Activated gamma-delta T cell treated with Interleukin-2 at 50 U/mL for 16 hours (primary cell): ENCODE measurements at places on chromosomes 2 and 18.

GRCh38 chr2:60499651-60500265 is 53.7 kb downstream of the BCL11A start:
- no peak for DNase-seq

DNA sequence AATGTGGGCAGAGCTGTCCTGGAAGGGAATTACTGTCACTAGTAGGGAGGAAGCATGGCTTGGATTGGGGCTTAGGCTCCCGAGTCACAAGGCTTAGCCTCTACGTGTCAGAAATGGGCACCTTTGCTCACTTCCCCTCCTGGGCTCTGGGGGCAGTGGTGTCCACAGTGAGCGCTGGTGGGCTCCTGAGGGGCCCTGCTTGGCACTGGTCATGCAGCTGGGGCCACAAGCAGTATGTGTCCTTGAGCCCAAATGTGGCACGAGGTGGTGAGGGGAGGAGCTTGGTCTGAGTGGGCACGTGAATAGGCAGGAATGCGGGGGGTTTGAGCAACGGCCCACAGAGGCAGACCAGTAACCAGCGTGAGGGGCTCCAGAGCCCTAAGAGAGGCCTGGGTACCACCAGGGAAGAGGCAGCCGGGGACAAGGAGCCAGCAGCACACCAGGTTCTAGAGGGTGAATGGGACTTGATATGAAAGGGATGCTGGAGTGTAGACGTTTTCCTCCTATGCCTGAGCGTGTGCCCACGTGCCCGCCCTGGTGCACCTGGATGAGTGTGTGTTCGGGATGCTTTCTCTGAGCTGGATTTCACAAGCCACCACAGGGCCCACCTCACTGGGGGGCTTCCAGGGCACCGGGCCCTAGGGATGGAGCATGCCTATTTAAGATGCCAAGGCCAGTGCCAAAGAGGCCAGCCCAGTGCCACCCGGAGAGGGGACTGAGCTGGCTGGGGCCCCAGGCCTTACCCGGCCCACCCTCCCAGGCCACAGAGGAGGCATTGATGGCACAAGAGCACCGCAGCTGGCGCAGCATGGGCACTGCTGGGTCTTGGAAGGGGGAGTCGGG is 22.8 kb upstream of the PTMA start:
- no peak for DNase-seq

GRCh38 chr2:29326926-29327325 is 211.7 kb downstream of the CLIP4 start:
- no peak for DNase-seq

GRCh38 chr18:75276818-75277609 is 66.4 kb downstream of the TSHZ1 start:
- no peak for DNase-seq

DNA sequence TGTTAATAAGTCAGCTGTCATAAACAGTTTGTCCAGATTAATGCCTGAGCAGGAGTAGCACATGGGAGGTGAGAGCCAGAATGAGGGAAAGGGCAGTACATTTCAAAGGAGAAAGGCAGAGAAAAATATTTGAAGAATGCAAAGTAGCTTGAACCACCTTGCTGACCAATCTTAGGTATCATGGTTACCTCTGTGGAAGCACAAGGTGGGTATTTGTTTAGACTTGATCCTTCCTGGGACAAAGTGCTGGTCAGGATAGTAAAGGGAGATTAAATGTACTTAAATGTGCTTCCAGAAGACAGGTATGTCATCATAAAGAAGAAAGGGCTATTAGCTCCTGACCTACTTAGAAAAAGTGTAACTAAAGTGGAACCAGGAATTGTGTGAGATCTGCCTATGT is 105.0 kb downstream of the LRRTM1 start:
- DNase-seq = no peak

- DNase-seq = no peak
These were observed at the start of gene ITGB6 for GRCh38 chr2:160199683-160200389. Gene ITGB6, minus strand, starts transcription at chr2:160200272. Its CDS starts 209 bp downstream, at chr2:160200063.

DNA sequence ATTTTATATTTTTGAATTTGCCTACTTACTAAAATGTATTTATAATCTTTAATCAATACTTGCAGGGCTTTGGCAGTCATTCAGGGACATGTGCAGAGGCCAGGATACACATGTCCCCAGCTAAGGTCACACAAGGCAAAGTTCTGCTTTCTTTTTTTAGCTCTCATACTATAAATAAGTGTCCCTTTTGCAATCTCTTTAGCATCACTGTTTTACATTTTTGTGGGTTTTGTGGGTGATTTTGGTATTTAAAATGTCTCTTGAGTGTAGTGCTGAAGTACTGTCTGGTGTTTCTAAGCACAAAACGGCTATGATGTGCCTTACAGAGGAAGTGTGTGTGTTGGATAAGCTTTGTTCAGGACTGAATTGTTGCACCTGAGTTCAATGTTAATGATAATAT is 309.0 kb upstream of the GULP1 start:
- no peak for DNase-seq

GRCh38 chr18:5463390-5463789 is 80.4 kb downstream of the EPB41L3 start:
- no peak for DNase-seq

DNA sequence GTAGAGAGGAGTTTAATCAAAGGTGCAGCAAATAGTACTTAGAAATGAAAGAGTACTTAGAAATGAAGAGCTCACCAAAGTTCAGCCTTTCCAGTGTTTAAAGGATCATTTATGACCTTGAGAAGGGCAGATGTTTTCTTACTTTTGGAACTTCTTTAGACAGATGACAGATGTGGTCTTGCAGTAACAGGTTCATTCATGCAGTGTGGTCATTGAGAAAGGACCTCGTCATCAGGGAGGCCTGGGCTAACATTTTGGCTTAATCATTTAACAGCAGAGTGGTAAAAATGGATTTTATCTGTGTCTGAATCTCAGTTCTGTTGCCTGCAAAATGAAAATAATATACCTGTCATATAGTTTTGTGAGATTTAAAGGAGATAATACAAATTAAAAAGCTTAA is 75.1 kb upstream of the NT5C1B start:
- no peak for DNase-seq

DNA sequence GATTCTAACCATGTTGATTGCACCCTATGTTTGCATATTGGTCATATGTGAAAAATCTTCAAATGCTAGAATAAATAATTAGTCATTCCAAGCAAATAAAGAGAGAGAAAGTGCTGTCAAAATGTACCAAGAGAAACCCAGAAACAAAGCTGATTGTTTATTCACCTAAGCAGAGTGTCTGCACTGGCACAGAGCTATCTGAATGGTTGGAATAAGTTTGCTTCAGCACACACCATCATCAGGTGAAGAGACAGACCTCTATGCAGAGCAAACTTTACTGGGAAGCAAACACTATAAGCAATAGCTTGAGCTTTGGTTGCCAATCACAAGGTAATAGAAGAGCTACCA is 25.4 kb downstream of the DSG4 start:
- DNase-seq = no peak

DNA sequence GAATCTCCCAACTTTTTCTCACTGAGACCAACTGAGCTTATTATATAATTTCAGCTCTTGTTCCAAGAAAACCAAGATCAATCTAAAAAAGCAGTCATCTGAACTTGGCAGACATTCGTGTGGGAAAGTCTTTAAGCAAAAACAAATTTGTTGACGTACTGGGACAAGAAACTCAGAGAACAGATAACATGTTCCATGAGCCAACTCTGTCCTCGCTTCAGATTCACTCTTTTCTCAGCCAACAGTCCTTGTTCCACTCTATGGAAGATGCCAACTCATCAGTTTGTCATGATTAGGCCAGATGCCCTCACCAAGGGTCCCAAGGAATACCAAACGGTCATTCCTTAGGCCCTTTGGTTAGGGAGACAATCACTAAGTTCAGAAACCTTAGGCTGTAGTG is 224.2 kb upstream of the CTAGE1 start:
- DNase-seq = no peak

DNA sequence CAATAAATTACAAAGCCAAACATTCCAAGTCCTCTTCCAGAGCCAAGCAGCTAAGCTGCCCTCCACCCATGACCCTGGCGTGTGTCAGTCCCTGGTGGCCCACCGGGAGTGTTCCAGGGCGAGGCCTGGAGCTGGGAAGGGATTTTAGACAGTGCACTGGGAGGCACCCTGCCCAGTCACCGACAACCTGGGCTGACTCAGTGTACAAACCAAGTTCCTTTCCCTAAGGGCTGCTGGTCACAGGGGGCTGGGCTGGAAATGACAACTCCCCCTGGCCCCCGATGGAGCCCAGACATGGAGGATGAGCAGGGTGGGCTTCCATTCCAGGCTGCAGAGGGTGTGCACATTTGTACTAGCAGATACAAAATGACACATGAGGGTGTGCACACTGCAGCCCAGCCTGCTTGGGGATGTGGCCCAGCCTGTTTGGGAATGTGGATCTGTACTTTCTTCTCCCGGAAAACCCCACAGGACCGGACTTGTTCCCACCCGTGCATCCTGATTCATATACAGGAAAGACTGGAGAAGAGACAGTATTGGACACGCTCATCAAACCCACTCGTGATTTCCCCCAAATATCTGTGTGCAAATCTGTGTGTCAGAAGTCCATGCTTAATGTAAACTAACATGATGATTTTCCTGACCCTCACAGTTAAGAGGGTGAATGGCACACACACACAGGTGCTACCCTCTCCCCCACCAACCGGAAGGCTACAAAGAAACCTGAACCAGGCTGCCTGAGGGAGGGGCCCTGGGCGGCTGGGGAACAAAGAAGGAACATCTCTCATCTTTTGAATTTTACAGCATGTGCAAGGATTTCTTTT is 58.9 kb downstream of the NDUFA10 start:
- no peak for DNase-seq

DNA sequence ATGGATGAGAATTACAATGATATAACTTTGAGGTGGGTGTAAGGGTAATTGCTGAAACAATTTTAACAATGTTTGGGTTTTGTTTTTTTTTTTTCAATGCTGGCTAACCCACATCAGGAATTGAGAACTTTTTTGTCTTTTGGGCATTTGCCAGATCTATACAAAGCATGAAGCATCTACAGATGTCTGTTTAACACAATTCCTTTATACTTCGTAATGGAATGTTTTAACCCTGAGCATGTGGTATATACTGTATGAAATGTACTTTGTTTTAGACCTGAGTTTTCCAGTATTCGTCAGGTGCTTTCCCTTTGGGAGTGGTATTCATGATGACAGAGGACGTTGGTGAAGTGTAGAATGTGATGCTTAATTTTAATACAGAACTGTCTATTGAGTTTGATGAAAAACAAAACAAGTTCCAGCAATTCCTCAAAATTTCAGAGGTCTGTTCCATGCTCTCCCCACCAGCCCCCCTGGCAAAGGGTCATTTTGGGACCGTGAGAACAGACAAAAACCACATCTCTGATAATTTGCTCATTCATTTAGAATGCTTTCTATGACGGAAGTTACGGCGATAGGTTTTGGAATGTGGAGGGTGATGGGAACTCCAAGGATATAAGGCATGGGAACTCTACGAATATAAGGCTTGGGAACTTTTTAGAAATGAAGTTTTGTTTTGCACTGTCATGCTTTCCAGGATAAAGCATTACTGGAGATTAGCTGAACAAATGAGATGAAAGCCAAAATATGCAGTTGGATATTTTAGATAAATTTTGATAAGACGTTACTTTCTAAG is 14.1 kb downstream of the LIMS1 start:
- no peak for DNase-seq

GRCh38 chr2:27208486-27209050 is 3.3 kb upstream of the ATRAID start:
- DNase-seq = no peak

DNA sequence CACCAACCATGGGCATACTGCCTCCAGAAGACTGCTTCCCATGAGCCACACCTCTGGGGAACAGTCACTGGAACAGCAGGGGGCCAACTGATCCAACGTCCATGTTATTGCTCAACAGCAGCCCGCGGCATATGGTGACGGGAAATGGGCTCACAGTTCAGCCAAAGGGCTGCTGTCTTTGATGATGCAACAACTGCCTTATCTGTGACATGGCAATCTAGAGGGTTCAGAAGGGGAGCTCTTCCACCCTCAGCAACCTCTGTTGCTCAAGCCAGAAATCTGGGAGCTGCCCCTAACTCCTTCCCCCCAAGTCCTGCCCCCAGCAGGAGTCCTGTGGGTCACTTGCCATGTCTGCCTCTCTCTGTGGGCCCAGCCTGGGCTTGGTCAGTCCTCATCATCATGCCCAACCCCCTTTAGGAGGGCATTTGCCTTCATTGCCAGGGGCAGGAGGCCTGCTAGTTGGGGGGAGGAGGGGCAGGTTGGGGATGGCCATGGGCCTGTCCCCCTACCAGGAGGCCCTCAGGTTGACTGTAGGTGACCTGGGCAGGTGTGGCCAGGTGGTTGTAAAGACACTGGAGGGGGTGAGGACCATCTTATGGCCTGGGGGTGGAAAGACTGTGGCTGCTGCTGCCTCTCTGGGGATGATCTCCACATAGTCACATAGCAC is 212.9 kb downstream of the CYP26B1 start:
- DNase-seq = no peak

DNA sequence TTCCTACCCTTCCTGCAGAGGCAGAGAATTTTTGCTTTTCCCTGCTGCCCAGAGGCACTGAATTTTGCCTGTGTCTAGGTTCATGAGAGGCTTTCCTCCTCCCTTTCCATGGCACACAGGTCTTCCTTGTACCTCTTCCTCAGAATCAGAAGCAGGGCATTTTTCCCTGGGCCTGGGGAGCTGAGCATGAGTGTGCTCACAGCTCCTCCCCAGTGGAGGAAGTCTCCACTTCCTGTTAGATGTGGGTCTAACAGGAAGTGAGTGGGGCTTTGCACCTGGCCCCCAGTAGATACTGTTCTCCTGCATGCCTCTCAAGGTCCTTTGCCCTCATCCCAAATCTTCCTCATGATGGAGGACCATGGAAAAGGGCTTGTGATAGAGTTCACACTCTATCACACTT is 297.2 kb upstream of the FIGN start:
- no peak for DNase-seq
